ENCODE measurements at places on chromosomes 7 and 10. TPM values are rescaled to one million over a fixed set of nuclear protein-coding genes. Genes with fewer than 3 reads are reported as not detected.
A peak's percentile ranks its signal among the peaks of the same experiment; 100 is the strongest.

DNA sequence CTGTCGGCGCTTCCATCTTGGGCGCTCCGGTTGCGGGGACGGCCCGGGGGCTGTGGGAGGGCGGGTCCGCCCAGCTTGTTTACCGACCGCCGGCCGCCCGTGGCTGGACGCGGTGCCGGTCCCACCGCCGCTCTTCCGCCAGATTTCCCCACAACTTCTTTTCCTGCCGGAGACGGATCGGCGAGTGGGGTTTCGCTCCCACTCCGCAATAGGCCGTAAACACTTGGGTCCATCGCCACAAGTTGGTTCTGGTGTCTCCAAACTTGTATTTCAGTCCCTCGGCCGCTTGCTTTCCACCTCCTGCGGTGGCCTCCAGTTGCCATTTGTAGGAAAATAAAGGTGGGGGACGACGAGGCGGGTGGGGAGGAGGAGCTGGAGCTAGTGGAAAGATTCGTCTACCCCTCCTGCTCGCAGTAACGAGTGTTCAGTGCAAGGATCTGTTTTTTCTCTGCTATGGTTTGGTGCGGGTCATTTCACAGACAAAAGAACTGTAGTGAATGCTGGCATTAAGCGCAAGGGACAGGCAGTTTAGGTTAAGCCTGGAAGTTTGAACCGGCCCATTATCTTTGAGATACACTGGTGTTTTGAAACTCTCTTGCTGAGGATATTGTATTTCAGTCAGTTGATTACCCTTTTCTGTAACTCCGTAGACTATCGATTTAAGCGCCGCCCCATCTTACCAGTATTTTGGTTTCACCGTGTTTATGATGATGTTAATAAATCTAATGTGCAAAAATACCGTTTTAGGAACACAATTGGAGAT lies 24.3 kb upstream of the ZRANB1 start:
- peak; percentile 68 for DNase-seq

GRCh38 chr10:74949843-74950765 lies 123.7 kb downstream of the KAT6B start:
- peak; percentile 57 for DNase-seq

DNA sequence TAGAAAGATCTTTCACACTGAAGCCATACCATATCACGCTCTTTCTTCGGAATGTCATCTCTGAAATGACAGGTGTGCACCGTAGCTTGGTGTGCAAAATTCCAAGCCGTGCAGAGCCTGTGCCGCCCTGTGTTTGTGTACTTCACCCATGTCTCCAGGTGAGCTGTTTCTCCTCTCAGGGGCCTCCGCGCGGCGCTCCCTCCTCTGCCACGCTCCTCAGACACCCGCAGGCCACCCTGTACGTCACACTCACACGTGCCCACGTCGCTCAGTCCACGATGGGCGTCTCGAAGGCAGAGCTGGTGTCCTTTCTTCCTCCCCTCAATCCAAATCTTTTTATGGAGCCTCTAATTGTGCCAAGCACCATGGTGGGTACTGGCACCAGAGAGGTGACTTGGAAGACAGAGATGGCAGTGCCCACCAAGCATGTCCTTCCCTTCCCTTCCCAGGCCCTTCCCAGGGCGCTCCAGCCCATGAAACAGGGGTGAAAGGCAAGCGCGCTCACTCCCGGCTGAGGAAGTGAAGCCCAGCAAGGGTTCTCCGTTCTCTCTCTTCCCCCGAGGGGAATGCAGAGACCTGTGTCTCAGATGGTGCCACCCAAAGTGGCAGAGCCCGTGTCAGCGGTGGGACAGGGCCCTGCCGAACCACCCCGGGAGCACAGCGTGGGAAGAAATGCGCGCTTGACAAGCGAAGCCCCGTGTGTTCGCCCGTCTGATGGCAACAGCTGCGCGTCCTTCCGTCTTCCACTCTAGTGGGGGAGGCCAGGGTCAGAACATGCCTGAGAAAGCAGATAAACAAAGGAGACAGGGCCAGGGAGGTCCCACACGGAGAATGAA lies 292.5 kb upstream of the SHH start:
- DNase-seq: no peak

GRCh38 chr10:116124777-116125176 lies 148.2 kb downstream of the GFRA1 start:
- DNase-seq: no peak

DNA sequence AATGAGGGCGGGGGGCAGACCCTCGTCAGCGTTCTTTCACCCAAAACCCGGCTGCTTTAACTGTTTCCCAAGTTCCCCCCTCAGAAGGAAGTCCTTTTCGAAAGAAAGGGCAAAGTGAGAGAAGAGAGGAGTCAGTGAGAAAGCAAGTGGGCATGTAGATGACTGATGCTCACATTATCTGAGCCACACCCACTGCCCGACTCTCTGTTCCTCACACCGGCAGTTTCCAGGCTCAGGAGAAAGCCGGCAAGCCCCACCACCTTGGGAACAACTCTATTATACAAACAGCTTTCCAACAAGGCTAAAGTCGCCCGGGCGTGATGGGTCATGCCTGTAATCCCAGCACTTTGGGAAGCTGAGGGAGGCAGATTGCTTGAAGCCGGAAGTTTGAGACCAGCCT lies 23.1 kb downstream of the RCC1L start:
- no peak for DNase-seq

DNA sequence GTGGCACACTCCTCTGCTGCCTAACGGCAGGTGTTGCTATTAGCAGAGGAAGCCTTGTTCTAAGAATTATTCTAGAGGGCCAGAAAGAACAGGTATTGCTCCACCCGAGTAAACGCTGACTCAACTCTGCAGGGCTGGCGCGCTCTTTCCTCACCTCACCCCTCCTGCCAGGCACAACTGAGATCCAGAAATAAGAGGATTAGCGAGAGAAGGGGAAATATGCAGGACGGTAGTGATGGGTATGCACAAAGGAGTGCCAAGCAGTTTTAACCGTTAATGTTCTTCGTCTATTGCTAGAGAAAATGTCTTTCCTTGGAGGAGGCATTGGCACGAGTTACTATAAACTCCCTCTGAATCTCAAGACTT lies 369 bp upstream of the SCIN start:
- no peak for DNase-seq

DNA sequence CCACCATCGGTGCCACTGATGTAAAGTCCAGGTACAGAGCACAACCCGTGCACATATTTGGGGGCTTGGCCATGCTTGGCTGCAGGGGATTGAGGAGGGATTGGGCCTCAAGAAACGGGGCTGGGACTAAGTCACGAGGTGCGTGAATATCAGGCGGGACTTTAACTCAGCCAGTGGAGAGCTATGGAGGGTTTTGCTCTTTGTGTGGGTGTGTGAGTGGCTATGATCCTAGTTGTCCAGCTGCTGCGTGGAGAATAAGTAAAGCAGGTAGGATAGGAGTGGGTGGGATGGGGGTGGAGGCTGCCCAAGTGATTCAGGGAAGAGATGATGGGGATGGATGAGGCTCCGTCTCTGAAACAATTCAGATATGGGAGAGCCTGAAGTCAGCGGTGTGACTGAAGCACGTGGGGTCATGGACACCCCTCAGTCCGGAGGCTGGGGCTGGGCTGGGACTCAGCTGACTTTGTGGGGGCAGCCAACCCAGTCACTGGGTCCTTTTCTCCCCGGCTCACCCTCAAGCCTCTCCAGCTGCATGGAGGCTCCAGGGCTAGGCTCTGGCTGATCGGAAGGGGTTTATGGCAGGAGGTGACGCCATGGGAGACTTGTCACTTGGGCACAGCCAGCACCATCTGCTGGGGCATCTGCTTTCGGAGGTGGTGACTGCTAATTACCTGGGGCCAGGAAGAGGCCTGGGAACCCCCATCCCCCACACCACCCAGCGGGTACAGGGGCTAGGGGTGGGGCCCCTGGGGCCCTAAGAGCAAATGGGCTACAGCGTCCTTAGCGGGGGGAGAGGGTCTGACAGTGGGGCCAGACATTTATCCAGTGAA lies 1.7 kb upstream of the LFNG start:
- DNase-seq: no peak

DNA sequence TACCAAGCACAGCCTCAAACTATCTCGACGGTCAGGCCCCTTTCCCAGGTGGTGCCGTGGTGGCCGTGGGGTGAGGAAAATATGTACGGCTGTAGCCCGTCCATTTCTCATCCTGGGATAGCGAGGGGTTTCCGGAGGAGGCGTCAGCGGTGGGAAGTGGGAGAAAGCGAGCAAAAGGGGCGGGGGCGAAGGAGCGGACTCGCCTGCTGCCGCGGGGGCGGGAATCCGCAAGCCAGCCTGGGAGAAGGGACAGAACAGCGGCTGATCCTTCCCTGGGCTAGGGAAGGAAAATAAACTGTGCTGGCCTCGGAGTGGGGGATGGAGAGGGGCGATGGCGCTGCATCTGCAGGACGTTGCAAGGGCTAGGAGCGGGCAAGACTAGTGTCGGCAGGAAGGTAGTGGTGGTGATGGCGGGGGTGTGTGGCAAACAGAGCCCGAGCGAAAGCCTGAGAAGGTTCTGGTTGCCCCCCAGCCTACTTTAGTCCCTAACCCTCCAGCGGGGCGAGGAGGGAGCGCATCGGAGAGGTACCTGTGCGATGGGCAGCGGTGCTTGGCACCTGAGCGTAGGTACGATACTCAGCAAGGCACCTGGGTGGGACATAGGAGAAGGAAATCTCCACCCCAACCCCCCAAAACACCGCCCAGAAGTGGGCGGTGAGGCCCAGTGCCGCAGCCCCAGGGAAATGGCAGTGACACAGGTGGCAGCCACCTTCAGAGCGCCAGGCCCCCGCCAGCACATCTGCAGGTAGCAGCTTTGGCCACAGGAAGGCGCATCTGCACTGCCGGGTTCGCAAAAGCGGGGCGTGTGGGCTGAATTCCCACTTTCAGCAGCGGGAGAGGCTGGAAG lies 49.9 kb upstream of the STEAP1B start:
- DNase-seq: no peak

DNA sequence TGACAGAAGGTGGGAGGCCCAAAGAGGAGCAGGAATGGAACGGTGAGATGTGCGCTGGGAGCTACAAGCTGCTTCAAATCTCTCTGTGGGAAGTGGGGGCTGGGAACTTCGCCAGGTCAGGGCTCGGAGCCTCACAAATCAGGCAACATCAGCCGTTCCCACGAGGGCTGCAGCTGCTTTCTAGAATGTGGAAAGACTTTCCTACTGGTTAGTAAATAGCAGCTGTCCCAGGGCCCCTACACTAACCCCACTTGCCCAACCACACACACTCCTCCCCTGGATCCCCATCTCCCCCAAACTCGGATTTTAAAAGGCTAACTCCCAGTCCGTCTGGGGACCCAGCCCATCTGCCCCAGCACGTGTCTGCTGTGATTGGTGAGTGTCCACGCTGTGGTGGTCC lies 40.6 kb upstream of the PITRM1 start:
- no peak for DNase-seq

- DNase-seq: no peak
These were observed 136.1 kb downstream of the ELMO1 start for GRCh38 chr7:37312608-37313007.

GRCh38 chr7:78530351-78530750 lies 731.8 kb downstream of the PHTF2 start:
- DNase-seq: peak; percentile 11

- DNase-seq: no peak
These were observed 120.7 kb downstream of the LRMDA start for GRCh38 chr10:75552171-75552570.

Gene CLDN15
- 13.8 TPM for polyA plus RNA-seq

Gene EVX1
- 1.3 TPM for polyA plus RNA-seq

Gene PRSS37
- polyA plus RNA-seq: 0.45 TPM

Gene IRF5
- polyA plus RNA-seq: 6.5 TPM

Gene GAD2
- 23.5 TPM for polyA plus RNA-seq

Gene CFAP46
- polyA plus RNA-seq: 14.2 TPM

Gene SOSTDC1
- 7.7 TPM for polyA plus RNA-seq

Gene UBTD1
- polyA plus RNA-seq: 15.3 TPM

Gene AKR1B1
- 143 TPM for polyA plus RNA-seq

Gene DAGLB
- polyA plus RNA-seq: 17.2 TPM

Data from spinal cord (tissue), 10 donors.